ENCODE measurements at places on chromosomes 1 and 21.

- no peak for DNase-seq
Measured at GRCh38 chr1:167631936-167632614, 2.0 kb downstream of the RCSD1 start.

- DNase-seq: no peak
Measured at GRCh38 chr1:42210421-42211133, 46.0 kb upstream of the GUCA2A start.

- DNase-seq: no peak
Measured at GRCh38 chr1:176479971-176480370, 17.0 kb downstream of the PAPPA2 start.

DNA sequence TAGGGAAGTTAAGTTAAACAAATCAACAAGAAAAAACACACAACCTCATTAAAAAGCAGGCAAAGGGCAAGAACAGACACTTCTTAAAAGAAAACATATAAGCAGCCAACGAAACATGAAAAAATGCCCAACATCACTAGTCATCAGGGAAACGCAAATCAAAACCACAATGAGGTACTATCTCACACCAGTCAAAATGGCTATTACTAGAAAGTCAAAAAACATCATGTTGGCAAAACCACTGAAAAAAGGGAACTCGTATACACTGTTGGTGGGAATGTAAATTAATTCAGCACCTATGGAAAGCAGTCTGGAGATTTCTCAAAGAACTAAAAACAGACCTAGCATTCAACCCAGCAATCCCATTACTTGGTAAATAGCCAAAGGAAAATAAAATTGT lies 51.1 kb downstream of the HSF2BP start:
- DNase-seq: no peak

DNA sequence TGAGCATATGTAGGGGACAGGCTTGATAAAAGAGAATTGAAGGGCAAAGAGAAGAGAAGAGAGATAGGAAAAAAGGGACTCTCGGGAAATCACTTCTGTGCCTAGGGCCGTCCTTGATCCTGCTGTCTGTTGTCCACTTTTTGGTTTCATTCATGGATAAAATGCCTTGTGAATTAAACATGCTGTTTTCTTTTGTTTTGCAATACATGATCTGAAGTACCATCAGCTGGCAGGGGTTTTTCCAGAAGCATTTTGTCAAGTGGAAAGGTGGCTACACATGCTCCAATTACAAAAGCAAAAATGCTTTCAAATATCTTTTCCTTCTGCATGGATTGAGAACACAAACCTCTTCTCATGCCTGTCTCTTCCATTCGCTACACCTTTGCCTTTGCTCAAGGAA lies 361.7 kb downstream of the PDE4B start:
- no peak for DNase-seq

DNA sequence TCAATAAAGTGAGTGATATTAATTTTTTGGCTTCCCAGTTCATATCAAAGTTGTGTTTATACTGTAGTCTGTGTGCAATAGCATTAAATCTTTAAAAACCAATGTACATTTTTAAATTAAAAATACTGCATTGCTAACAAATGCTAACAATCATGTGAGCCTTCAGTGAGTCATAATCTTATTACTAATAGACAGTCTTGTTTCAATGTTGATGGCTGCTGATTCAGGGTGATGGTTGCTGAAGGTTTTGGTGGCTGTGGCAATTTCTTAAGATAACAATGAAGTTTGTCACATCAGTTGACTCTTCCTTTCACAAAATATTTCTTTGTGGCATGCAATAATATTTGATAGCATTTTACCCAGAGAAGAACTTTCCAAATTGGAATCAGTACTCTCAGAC lies 109.0 kb downstream of the ZMYM4 start:
- no peak for DNase-seq

- DNase-seq: no peak
Measured at GRCh38 chr1:158153179-158153578, 27.5 kb upstream of the CD1D start.

DNA sequence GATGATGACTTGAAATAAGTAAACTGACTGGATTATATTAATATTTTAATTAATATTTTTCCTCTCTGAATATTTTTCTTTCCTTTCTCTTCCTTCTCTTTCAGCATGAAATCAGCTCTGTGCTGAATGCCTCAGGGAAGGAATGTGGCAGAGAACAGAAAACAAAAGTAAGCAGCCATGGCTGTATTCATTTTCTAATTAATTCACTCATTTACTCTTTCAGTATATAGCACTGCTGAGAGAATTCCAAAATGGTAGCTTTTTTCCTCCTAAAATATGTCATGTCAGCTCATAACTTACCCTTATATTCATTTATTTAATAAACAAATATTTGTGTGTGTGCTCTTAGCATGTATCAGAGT lies 522.5 kb downstream of the PTPRC start:
- DNase-seq: no peak

DNA sequence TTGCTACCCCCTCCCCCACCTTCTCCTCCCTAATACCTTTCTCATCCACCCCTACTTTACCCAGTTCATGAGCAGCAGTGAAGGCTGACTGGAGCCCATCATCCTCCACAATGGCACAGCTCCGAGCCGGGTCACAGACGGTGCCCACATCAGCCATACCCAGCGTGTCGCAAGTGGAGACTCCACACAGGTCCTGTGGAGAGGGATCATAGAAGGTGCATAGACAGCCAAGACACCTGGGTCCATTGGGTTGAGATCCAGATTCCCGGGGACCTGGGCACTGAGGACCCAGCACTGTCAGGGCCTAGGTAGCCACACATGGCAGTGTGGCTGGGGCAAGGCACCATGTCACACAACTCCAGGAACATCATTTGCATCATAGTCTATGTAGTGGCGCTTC lies 2.7 kb downstream of the ADAMTS4 start:
- DNase-seq: no peak

Data from activated CD8-positive, alpha-beta memory T cell treated with anti-CD3 and anti-CD28 coated beads for 1 hour (primary cell).